Stimulated activated CD8-positive, alpha-beta memory T cell treated with anti-CD3 and anti-CD28 coated beads, Interleukin-2, amount 100 ng/mL, for 1 hour (primary cell): ENCODE measurements at places on chromosomes 4 and X.

- DNase-seq: no peak
These were observed 51.8 kb upstream of the BCOR start for GRCh38 chrX:40149286-40150175.

- no peak for DNase-seq
These were observed 52.5 kb upstream of the PROM1 start for GRCh38 chr4:16136311-16136710.

DNA sequence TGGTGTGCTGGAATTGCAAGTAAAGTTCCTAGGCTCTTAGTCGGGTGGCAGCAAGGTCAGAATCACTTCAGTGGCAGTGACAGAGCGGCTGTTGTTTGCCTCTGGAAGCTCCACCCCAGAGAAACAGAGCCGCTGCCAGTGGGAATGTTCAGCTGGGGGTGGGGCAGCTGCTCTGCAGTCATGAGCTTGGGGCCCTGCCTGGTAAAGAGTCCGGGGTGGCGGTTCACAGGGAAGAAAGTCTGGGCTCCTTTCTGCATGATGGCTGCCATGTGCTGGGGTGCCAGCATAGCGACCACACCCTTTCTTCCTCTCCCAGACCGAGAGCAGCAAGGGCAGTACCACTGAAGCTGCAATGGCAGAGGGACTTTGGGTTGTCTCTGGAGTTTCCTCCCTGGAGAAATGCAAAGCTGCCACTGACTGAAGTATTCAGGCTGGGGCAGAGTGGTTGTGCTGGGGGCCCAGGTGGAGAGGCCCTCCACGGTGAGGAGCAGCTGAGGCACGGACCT, 108.8 kb upstream of the CENPE start:
- no peak for DNase-seq

DNA sequence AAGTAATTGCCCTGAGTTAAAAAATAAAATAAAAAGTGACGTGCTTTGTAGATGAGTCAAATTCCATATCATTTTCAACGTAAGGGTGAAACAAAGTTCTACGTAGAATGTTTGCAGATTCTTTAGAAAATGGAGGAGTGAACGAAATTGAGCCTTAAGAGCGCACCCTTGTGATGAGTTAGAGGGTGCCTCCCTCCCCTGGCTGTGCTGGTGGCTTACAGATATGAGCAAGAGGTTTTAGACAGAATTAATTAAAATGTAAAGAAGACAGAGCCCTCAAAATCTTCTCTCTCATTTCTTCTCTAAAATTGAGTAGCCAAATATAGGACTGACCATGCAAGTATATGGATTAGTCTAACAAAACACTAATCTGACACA, 30.2 kb upstream of the LGI2 start:
- DNase-seq: no peak

DNA sequence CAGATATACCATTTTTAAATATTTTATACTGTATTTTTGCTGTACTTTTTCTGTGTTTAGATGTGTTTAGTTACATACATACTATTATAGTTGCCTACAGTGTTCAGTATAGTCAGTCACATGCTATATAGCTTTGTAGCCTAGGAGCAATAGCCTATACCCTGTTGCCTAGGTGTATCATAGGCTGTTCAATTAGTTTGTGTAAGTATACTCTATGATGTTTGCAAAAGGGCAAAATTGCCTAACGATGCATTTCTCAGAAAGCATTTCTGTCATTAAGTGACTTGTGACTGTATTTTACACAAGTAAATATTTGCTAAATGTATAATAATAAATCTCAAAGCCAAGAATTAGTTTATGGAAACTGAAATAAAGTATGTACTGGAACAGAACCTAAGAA, 9.5 kb downstream of the ETFDH start:
- no peak for DNase-seq

DNA sequence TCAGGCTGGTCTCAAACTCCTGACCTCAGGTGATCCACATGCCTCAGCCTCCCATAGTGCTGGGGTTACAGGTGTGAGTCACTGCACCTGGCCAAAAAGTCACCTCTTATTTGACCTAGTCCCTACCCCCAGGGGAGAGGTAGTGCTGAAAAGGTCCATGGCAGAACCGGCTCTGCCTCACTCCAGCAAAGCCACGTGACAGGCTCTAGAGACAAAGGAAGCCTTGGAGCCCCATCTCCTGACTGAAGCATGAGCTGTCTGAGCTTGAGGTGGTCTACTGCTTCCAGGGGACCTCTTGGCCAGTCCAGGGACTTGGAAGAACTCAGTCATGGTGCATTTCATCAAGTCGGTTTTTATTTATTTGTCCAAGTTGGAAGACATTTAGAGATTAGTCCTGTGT, 52.5 kb upstream of the ZNF518B start:
- no peak for DNase-seq

DNA sequence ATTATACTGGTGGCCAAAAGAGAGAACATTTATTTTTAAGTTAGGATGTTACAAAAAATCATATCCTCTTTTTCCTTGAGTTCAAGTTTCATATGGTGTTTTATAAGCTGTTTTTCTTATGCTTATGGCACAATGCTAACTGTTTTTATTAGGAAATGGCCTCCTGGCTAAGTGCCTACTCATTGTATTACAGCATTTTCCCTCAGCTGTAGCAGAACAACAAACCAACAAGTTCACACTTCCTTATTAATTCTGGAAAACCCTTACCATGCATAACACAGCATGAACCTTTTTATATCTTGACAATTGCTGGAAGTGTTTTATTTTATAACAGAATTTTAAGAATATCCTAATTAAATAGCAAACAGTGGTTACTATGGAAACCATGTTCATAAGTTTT, 165.8 kb downstream of the GASK1B start:
- DNase-seq: no peak

- DNase-seq: no peak
These were observed 43.0 kb upstream of the CDKN2AIP start for GRCh38 chr4:183401473-183401872.

- no peak for DNase-seq
These were observed 11.4 kb downstream of the ASIC5 start for GRCh38 chr4:155854582-155855226.
